HT1080 (cell line): ENCODE measurements at places on chromosomes 7 and 10.

DNA sequence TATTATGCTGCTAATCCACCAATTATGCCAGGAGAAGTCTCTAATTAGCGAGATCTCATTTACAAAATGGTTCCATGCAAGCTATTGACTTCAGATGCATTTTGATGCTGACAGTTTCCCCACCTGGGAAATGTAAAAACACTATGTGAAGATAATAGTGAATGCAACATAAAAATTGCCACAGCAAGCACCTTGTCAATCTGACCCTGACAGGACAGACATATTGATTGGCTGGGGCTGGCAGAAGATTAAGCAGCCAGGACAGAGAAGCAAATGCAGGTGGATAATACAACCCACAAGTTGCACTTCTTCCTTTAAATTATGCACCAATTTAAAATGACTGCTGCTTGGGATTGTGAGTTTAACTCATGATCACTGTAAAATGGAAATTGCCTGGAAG, 642.8 kb upstream of the POT1 start:
- DNase-seq: no peak

DNA sequence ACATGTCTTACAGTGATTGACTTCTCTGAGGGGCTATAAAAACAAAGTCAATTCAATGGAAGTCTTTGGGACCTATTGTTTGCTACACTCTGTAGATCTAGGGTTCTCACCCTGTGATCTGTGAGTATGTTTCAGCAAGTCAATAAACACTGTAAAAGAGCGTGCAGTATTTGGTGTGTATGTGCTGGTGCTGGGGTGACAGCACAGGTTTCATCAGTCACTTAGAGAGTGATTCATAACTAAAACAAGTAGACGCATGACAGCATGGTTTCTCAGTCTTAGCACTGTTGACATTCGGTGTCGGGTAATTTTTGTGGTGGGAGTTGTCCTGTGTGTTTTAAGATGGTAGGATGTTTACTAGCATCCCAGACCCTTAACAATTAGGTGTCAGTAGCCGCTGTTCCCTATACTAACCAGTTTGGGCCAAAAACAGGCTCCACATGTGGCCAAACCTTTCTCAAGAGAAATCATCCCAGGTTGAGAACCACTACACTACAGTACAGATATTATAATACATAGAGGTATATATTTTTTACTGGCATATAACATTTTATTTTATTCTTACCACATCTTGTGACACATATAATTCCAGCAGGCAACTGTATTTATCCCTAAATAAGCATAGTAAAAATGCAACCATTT, 411.8 kb downstream of the ARL4A start:
- DNase-seq: peak; percentile 59

GRCh38 chr7:44048031-44048795, 3.7 kb downstream of the DBNL start:
- DNase-seq: no peak

DNA sequence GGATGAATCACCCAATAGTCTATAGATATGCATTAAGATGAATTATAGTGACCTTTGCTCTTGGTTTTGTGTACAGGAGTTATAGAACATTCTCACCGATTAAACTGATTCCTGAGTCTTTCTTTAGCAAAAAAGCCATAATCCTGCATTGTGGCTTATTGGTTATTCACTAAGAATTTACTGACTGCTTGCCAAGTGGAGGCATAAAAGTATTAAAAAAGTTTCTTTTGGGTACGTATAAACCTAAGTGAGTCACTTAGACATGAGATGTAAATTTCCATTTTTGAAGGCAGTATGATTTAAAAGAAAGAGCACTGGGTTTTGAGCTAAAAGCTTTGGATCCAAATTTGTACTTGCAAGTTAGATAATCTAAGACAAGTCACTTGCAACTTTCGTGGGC, 100.7 kb downstream of the CDK6 start:
- no peak for DNase-seq

- DNase-seq: peak; percentile 52
Observed at GRCh38 chr10:12644380-12645144, 295.2 kb downstream of the CAMK1D start.

DNA sequence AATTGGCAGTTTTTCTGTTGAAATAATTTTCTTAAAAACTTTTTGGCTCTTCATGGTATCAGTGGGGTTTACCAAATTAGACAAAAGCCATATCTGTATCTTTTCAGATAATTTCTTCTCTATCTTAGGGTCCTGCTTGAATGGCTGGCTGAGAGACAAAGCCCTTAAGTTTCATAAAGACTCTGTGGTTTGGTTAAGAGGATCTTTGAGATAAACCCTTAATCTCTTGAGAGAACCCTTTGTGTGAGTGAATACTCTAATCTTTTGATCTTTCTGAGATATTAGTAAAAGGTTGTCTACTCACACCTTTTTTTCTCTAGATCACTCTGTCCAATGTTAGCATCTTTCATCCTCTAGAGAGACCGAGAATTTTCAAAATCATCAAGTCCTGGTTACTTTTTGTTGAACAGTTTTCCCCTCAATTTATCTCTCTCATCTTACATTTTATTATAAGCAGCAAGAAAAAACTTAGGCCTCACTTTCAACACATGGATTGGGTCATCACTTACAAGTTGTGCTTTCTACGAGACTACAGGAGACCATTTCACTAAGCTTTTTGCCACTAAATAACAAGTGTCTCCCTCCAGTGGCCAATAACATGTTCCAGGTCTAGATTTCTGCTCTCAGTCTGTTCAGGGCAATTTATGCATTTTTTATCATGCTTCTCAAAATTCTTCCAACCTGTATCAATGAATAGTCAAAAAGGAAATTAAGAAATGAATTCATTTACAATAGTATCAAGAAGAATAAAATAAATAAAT, 28.4 kb downstream of the DNAJC9 start:
- peak; percentile 8 for DNase-seq

GRCh38 chr10:5565671-5566581, 41.2 kb downstream of the CALML3 start:
- peak; percentile 37 for DNase-seq

GRCh38 chr10:86945361-86946212, 11.8 kb downstream of the MMRN2 start:
- DNase-seq: no peak

- DNase-seq: no peak
Observed at GRCh38 chr7:106039486-106040060, 72.5 kb downstream of the SYPL1 start.

DNA sequence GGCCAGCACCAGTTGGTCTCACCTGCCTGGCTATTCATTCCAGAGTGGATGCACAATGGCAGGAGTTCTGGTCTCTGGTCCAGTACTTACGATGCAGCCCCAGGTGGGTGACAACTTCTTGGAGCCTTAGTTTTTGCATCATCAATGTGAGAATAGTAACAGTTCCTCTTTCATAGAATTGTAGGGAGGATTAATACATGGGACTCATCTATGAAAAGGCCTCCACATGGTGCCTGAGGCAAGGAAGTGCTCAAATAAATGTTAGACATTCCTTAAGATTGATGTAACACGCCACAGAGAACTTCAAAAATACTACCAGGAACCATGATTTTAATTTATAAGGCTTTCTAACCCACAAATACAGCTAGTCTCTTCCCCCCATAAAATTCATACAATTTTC, 120.1 kb upstream of the CHST15 start:
- no peak for DNase-seq

GRCh38 chr10:96587264-96588059, 650 bp upstream of the TM9SF3 start:
- DNase-seq: peak; percentile 84

DNA sequence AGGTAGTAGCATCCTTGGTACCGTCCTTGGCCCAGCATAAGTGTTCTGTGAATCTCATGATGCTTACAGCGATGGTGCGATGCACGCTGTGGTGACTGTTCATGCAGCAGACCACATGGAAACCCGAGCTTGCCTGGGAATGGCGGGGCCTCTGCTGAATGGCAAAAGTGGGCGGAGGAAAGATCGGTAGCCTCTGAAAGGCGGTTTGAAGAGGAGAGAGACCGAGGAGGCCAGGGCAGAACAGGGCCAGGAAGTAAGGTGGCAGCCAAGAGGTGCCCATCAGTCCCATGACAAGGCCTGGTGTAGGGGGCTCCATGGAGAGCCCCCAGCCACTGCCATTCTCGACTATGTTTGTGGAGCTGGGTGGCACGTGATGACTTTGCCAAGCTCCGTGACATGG, 33.2 kb upstream of the CNPY1 start:
- DNase-seq: no peak
